ENCODE measurements at places on chromosomes 12 and 14. TPM values are rescaled to one million over a fixed set of nuclear protein-coding genes. Genes with fewer than 3 reads are reported as not detected.

The CLEC1B gene
- polyA plus RNA-seq: not detected

The DACT1 gene
- 6.2 TPM for polyA plus RNA-seq

The EML1 gene
- polyA plus RNA-seq: 37.7 TPM

The ADAMTS20 gene
- polyA plus RNA-seq: not detected

The RNASE3 gene
- polyA plus RNA-seq: not detected

DNA sequence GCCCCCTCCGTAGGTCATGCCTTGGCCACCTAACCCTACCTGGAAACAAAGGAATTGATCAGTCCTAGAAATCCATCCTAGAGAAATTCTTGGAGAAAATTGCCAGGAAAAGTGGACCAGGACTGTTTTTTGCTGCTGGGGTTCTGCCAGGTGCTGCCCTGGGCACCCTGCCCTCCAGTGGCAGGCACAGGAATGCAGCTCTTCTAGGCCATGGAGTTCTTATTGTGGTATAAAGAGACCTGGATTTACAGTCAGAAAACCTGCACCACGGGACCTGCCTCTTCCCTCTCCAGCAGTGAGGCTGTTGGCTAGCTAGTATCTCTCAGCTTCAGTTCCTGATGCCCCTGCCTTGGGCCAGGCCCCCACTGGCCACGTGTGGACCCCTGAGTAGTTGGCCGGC is 59.7 kb downstream of the SLC24A4 start:
- no peak for DNase-seq

DNA sequence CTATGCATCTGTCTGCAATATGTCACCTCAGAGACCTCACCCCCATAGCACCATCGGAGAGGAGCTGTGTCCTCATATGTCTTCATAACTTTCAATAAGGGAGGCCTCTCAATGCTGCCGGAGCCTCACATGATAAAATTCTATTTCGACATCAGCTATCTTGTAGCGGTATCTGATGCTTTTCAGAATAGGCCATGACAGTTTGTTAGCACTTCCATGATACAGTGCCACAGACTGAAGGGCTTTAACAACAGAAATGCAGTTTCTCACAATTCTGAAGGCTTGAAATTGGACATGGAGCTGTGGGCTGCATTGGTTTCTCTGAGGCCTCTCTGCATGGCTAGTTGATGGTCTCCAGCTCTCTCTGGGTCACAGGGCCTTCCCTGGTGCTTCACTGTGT is 125.0 kb upstream of the PZP start:
- no peak for DNase-seq

- no peak for DNase-seq
These were observed 104.7 kb upstream of the NUDT4 start for GRCh38 chr12:93272997-93273396.

DNA sequence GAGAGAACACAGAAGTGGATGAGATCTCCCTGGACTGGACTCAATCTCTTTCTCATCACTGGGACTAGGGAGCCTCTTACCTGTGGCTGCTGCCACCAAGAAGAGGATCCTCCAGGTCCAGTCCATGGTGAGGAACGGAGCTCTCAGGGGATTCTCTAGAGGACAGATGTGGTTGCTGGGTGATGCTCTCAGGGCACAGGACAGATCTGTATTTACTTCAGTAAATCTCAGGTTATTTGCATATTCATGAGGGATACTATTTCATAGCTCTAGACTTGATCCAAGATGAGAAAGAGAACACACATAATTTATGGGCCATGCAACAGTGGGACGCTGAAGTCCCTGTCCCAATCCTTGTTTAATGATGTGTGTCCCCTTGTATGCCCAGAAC is 460.5 kb downstream of the TMEM121 start:
- no peak for DNase-seq

DNA sequence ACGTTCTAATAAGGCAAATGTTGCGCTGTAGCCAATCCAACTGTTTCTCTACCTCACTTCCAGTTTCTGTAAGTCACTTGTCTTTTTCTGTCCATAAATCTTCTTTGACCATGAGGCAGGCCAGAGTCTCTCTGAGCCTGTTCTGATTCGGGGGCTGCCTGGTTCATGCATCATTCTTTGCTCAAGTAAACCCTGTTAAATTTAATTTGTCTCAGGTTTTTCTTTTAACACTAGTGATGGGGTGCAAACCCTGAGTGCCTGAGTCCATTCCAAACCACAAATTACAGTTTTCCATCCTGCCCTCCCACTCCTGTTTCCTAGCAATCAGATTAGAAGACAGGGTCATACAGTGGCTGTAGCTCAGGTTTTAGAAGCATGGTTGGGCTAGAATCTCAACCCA is 41.9 kb downstream of the VWF start:
- no peak for DNase-seq
